Naive thymus-derived CD8-positive, alpha-beta T cell (primary cell): ENCODE measurements at places on chromosomes 12 and 14. TPM values are rescaled to one million over a fixed set of nuclear protein-coding genes. Genes with fewer than 3 reads are reported as not detected.

DNA sequence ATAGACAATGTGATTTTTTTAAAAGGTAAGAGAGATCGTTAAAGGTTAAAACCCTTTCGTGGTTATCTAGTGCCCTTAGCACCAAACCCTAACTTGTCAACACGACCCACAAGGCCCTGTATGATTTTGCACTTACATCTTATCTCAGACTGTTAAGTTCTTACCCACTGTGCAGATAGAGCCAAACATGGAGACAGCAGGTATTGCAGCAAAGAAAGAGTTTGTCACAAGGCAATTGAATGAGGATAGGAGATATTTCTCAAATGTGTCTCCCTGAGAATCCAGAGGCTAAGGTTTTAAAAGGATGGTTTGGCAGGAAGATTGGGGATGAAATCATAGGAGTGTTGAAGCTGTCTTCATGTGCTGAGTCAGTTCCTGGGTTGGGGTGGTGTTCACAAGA lies 313.4 kb downstream of the AEBP2 start:
- H3K36me3 ChIP-seq: peaks cover 26% of the 10 kb centered on the region
- no peaks in the 10 kb centered on the region for H3K4me1 ChIP-seq
- peaks cover 4% of the 10 kb centered on the region for H3K27me3 ChIP-seq

DNA sequence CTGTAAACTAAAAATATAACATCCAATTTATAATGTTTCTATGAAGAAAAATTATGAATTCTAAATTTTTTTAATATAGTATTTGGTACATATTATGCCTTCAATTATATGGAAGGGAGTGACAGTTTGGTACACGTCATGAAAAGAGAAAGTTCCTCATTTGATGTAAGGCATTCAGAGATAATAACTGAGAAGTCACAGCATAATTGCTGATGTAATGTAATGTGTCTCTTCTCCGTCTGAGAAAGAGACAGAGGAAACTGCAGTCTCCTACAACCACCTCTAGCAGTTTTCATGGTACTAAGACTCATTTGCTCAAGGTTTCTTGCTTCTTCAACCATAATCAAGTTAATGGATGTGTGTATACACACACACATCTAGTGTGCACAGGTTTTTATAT lies 2.3 kb upstream of the CD69 start:
- H3K4me1 ChIP-seq: peaks cover 42% of the 10 kb centered on the region
- H3K36me3 ChIP-seq: peaks cover 8% of the 10 kb centered on the region
- H3K27me3 ChIP-seq: no peaks in the 10 kb centered on the region
- no peak overlapping the region for H3K4me3 ChIP-seq
- no peak overlapping the region for H3K27ac ChIP-seq
- DNase-seq: no peak

DNA sequence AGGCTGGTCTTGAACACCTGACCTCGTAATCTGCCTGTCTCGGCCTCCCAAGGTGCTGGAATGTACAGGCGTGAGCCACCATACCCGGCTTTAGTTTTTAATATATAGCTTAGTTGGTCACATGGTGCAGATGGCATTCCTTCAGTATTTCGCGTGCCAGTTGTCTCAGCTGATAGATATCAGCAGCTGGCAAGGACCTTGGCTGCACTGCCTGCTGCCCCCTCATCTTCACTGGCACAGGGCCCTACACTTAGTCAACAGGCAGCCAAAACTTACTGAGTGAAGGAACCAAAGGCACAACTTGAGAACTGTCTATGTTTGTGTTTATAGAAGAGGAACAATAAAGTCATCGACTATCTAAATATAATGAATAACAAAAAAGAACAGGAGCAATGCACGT lies 31.0 kb downstream of the EID3 start:
- DNase-seq: no peak
- no peaks in the 10 kb centered on the region for H3K27me3 ChIP-seq
- peaks cover 59% of the 10 kb centered on the region for H3K36me3 ChIP-seq
- no peak overlapping the region for H3K4me3 ChIP-seq
- no peak overlapping the region for H3K27ac ChIP-seq

DNA sequence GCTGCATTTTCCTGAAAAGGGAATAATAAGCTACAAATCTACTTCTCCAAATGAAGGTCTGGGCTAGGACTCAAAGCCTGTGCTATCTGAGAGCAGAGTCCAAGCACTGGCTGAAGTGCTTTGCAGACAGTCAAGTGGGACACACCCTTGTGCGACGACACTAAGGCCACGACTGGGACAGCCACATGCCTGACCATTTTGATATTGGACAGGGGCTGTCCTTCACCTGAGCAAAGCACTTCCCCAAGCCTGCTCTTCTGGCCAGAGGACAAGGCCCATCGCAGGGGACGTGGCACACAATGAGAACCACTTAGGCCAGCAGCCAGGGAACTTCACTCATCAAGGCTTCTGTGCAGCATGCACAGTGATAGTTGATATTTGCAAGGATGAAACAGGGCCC lies 71.4 kb downstream of the RBM19 start:
- H3K27me3 ChIP-seq: no peaks in the 10 kb centered on the region
- H3K4me3 ChIP-seq: no peak overlapping the region
- no peaks in the 10 kb centered on the region for H3K4me1 ChIP-seq
- no peak for DNase-seq
- H3K36me3 ChIP-seq: peaks cover 59% of the 10 kb centered on the region
- H3K27ac ChIP-seq: no peak overlapping the region

- no peaks in the 10 kb centered on the region for H3K4me1 ChIP-seq
- H3K4me3 ChIP-seq: no peak overlapping the region
- H3K27ac ChIP-seq: no peak overlapping the region
- no peak for DNase-seq
- H3K36me3 ChIP-seq: no peaks in the 10 kb centered on the region
Measured at GRCh38 chr12:28032811-28033537, 60.4 kb upstream of the PTHLH start.

- H3K27ac ChIP-seq: no peak overlapping the region
- H3K36me3 ChIP-seq: no peaks in the 10 kb centered on the region
- no peak for DNase-seq
- H3K4me1 ChIP-seq: peaks cover 13% of the 10 kb centered on the region
- peaks cover 38% of the 10 kb centered on the region for H3K27me3 ChIP-seq
- H3K4me3 ChIP-seq: no peak overlapping the region
Measured at GRCh38 chr12:6819106-6820030, 2.3 kb upstream of the GPR162 start.

DNA sequence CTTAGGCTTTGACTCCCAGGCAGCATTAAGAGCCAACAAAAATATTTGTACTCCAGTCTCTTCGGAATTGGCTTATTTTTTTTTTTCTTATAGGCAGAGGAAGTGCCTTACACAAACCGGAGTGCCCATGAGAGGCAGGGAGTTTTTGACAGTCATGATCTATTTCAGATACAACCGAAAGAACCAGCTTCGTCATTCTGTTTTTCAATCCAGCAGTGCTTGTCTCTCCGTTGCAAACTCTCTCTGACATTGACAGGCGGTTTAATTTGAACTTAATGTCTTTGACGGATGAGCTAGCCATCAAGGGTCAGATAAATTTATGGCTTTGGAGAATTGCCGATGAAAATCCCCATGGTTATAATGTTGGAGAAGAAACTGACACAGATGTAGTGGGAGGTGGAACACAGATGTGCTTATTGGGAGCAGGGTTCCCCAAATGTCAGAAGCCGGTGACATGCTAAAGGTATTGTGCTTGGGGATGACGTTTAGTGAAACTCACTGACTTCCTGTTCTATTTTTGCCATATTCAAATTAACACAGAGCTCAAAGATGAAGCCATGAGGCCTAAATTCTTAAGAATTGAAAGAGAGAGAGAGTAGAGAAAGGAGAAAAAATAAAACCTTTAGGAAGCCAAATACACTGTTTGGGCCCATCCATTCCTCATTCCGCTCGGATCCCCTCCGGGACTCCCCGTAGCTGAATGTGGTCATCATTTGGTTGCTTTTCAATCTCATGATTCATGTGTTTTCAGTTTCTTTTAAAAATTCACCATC lies 59.7 kb downstream of the PLXNC1 start:
- H3K36me3 ChIP-seq: no peaks in the 10 kb centered on the region
- peaks cover 46% of the 10 kb centered on the region for H3K4me1 ChIP-seq
- peak overlapping the region; percentile 94 for H3K27ac ChIP-seq
- H3K4me3 ChIP-seq: peak overlapping the region; percentile 83

DNA sequence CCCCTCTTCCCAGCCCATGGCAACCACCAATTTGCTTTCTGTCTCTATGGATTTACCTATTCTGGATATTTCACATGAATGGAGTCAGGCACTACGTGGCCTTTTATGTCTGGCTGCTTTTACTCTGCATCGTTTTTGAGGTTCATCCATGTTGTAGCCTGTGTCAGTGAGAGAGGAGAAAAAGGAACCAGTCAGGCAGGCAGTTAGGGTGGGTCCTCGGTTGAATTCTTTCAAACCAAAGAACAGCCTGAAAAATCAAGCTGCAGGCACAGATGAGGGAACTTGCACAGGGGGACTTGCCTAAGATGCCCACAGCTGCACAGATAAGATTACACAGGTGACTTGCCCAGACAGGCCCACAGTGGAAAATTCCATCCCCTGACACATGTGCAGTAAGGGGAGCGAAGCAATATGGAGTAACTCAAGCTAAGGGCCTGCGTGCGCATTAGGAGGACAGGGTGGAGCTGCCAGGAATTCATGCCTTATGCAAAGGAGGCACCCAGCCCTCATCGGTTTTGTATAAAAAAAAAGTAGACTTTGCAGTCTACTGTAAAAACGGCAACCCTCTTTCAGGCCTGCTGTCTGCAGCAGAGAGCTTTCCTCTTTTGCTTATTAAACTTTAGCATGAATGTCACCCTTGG lies 152.4 kb upstream of the RFLNA start:
- no peaks in the 10 kb centered on the region for H3K4me1 ChIP-seq
- DNase-seq: no peak
- peaks cover 24% of the 10 kb centered on the region for H3K36me3 ChIP-seq
- H3K27ac ChIP-seq: no peak overlapping the region

GRCh38 chr12:56719056-56719455 lies 6.0 kb downstream of the NACA start:
- peak overlapping the region; percentile 93 for H3K4me3 ChIP-seq
- H3K36me3 ChIP-seq: peaks cover 83% of the 10 kb centered on the region
- H3K4me1 ChIP-seq: peaks cover 83% of the 10 kb centered on the region
- no peaks in the 10 kb centered on the region for H3K27me3 ChIP-seq

- no peak overlapping the region for H3K27ac ChIP-seq
- H3K36me3 ChIP-seq: no peaks in the 10 kb centered on the region
- DNase-seq: no peak
- H3K27me3 ChIP-seq: no peaks in the 10 kb centered on the region
- H3K4me1 ChIP-seq: no peaks in the 10 kb centered on the region
Measured at GRCh38 chr12:77610446-77610845, 220.2 kb upstream of the NAV3 start.

GRCh38 chr14:24680516-24680915 lies 46.5 kb upstream of the GZMB start:
- H3K27me3 ChIP-seq: no peaks in the 10 kb centered on the region
- no peaks in the 10 kb centered on the region for H3K36me3 ChIP-seq
- peaks cover 45% of the 10 kb centered on the region for H3K4me1 ChIP-seq
- no peak overlapping the region for H3K4me3 ChIP-seq
- no peak for DNase-seq
- no peak overlapping the region for H3K27ac ChIP-seq

- DNase-seq: no peak
- H3K36me3 ChIP-seq: peaks cover 61% of the 10 kb centered on the region
- H3K4me1 ChIP-seq: peaks cover 3% of the 10 kb centered on the region
- H3K27me3 ChIP-seq: no peaks in the 10 kb centered on the region
- no peak overlapping the region for H3K4me3 ChIP-seq
Measured at GRCh38 chr14:90900476-90901083, 84.3 kb upstream of the TTC7B start.

- no peaks in the 10 kb centered on the region for H3K36me3 ChIP-seq
- peak within 1 kb of the TSS; percentile 75 for H3K4me3 ChIP-seq
- DNase-seq: no peak
- peaks cover 5% of the 10 kb centered on the region for H3K4me1 ChIP-seq
- no peak within 1 kb of the TSS for H3K27ac ChIP-seq
- H3K27me3 ChIP-seq: peaks cover 61% of the 10 kb centered on the region
Measured at GRCh38 chr12:48788854-48789775, at the start of gene ADCY6. ADCY6 (minus strand) TSS chr12:48789089; CDS start chr12:48783434, 5,655 bp downstream.

DNA sequence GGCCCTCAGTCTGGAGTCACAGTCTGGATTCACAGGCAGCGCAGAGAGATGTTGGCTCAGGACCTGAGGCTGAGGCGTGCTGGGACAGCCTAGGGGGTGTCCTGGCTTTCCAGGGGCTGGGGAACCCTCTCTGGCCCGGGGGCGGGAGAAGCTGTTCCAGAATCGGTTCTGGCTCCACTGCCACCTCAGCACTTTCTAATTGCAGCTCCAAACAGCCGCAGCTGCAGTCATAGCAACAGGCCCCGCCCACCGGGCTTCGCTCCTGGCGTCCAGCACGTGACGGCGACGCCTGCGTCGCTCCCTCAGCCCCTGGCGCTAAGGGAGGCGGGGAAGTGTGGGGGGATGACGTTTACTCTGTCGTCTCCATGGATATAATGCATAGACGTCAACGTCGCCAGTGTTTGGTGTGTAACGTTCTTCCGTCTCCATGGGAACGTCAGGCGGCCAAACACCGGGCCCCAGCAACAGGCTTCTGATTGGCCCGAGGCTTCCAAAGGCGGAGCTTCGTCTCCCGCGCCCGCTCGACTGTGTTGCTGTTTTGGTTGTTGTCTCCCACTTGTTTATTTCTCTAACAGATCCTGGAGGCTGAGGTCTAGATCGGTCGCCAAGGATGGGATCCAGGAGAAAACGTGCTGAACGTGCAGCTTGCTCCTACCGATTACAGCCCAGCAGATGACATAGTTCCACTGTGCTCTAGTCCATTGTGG lies 19.7 kb upstream of the FOS start:
- DNase-seq: peak; percentile 98
- H3K27me3 ChIP-seq: no peaks in the 10 kb centered on the region
- peak overlapping the region; percentile 88 for H3K4me3 ChIP-seq
- peak overlapping the region; percentile 99 for H3K27ac ChIP-seq
- H3K4me1 ChIP-seq: peaks cover 41% of the 10 kb centered on the region

DNA sequence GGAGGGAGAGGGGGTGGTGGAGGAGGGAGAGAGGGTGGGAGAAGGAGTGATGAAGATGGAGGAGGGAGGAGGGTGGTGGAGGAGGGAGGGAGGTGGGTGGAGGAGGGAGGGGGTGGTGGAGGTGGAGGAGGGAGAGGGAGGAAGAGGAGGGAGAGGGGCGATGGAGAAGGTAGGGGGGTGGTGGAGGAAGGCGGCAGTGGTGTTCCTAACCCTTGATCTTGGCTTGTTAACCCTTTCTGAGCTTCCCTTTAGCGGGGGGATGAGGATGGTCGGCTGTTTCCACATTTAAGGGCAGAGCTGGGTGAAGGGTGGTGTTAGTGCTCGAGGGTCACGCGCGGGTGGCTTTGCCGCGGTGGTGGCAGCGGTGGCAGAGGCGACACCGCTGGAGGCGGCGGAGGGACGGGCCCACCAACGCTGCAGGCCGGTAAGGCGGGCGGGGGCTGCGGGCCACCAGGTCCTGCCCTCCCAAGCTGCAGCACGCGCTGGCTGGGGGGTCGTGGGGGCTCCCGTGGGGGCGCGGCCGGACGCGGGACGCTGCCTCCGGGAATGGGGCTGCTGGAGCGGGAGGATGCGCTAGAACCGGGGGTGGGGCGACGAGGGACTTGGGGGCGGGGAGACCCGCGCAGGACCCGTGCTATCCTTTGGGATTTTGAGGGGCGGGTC lies 156.3 kb downstream of the PTPN11 start:
- no peaks in the 10 kb centered on the region for H3K4me1 ChIP-seq
- H3K4me3 ChIP-seq: no peak overlapping the region
- peaks cover 3% of the 10 kb centered on the region for H3K36me3 ChIP-seq
- DNase-seq: no peak
- H3K27ac ChIP-seq: no peak overlapping the region

KRT2 gene
- 0.62 TPM for total RNA-seq

GIT2 gene
- 102 TPM for total RNA-seq

PIWIL1 gene
- total RNA-seq: not detected

IFI27 gene
- 1.8 TPM for total RNA-seq

BDKRB2 gene
- not detected for total RNA-seq

SERPINA4 gene
- total RNA-seq: not detected
